ENCODE measurements at places on chromosomes 5 and 9.

DNA sequence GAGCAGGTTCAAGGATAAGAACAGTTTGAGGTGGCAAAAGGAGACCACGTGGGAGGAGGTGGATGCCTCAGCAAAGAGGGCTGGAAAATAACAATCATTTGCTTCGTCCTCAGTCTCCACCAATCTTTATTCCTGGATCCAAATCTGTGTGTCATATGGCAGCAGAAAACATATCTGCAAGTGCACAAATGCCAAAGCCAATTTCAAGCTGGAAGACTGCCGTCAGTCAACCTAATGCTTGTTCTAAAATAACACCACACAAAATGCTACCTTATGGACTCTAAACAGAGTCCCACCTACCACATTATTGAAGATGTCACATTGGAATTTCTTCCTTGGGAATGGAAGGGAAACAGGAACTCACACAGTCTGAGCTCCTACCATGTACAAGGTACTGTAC is 129.1 kb downstream of the CDK5RAP2 start:
- H3K36me3 ChIP-seq, result peaks cover 6% of the 10 kb centered on the region
- no peak overlapping the region for H3K27ac ChIP-seq

GRCh38 chr9:99345942-99346341 is 123.9 kb downstream of the SEC61B start:
- no peaks in the 10 kb centered on the region for H3K36me3 ChIP-seq
- H3K4me1 ChIP-seq, result no peaks in the 10 kb centered on the region
- DNase-seq, result no peak
- H3K4me3 ChIP-seq, result no peak overlapping the region
- no peaks in the 10 kb centered on the region for H3K27me3 ChIP-seq

- H3K27me3 ChIP-seq, result no peaks in the 10 kb centered on the region
- no peak for DNase-seq
- H3K27ac ChIP-seq, result no peak overlapping the region
- H3K4me3 ChIP-seq, result no peak overlapping the region
- H3K36me3 ChIP-seq, result no peaks in the 10 kb centered on the region
- no peaks in the 10 kb centered on the region for H3K4me1 ChIP-seq
These were observed 36.3 kb downstream of the RUSC2 start for GRCh38 chr9:35526087-35526801.

GRCh38 chr9:113504725-113505590 is 41.4 kb downstream of the RGS3 start:
- H3K4me3 ChIP-seq, result no peak overlapping the region
- no peaks in the 10 kb centered on the region for H3K36me3 ChIP-seq
- H3K27ac ChIP-seq, result no peak overlapping the region
- peaks cover 14% of the 10 kb centered on the region for H3K4me1 ChIP-seq
- no peak for DNase-seq
- no peaks in the 10 kb centered on the region for H3K27me3 ChIP-seq

- no peak overlapping the region for H3K27ac ChIP-seq
- peaks cover 3% of the 10 kb centered on the region for H3K36me3 ChIP-seq
- peaks cover 4% of the 10 kb centered on the region for H3K4me1 ChIP-seq
- H3K4me3 ChIP-seq, result no peak overlapping the region
These were observed 129.3 kb downstream of the SEMA6A start for GRCh38 chr5:116445311-116445710.

GRCh38 chr9:16425562-16426231 is 444.8 kb downstream of the BNC2 start:
- no peak overlapping the region for H3K4me3 ChIP-seq
- no peaks in the 10 kb centered on the region for H3K36me3 ChIP-seq
- DNase-seq, result no peak
- no peaks in the 10 kb centered on the region for H3K4me1 ChIP-seq
- H3K27ac ChIP-seq, result no peak overlapping the region

GRCh38 chr5:10475931-10476676 is 34.4 kb downstream of the ROPN1L start:
- no peaks in the 10 kb centered on the region for H3K4me1 ChIP-seq
- H3K27ac ChIP-seq, result no peak overlapping the region
- no peak for DNase-seq

DNA sequence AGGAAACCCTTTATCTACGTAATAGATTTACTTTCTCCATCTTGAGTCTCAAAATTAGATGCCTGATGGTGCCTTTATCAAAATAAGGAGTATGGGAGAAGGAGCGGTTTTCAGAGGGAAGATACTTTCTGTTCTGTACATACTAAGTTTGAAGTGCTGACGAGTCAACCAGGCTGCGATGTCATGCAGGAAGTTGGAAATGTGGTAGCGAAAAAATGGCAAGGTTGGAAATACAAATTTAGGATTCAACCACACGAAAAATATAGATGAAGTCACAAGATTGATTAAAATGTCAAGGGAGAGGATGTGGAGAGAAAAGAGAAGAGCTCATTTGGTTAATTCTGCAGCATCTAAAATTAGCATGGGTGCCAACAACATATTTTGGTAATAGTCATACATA is 129.5 kb downstream of the FOXD1 start:
- H3K27ac ChIP-seq, result no peak overlapping the region
- DNase-seq, result no peak
- no peak overlapping the region for H3K4me3 ChIP-seq
- H3K27me3 ChIP-seq, result no peaks in the 10 kb centered on the region

DNA sequence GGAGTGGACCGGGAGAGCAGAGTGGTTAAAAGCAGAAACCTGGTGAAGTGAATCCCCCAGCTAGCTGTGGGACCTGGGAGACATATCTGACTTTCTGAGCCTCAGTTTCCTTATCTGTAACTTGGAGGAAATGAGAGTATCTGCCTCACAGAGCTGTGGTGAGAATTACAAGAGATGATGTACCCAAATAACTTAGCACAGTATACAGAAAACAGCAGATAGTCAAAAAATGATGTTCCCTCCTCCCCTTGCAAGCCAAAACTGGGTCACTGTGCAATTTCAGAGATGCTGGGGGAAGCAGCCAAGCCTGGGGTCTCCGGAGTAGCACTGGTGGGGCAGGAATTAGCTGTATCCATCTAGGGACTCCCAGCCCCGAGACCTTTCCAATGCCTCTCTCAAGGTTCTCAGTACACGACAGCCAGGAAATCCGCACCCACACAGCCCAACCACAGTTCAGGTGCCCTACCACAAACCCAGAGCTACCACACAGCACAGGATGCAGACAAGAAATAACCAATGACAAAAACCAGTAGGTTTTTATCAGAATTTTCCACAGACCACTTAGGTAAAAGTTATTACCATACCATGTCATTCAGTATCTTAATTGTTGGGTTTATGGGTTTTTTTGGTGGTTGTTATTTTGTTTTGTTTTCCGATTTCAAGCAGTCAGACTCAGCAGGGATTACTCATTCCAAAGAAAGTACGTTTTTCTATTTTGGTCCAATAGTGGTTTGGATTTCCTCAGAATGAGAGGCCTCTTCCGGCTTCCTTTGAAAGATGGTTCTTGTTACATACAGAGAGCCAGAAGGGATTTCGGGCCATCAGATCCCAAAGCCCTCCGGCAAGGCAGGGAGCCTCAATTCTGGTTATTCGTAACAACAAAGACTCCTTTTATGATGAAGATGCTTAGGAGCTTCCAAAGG is 4.9 kb upstream of the HRH2 start:
- 0 out of 2 replicates have a peak, but pooled peaks cover 2% of the 10 kb centered on the region for H3K27me3 ChIP-seq
- no peak for DNase-seq
- no peak overlapping the region for H3K4me3 ChIP-seq
- no peak overlapping the region for H3K27ac ChIP-seq

GRCh38 chr5:143837306-143837848 is 25.4 kb downstream of the HMHB1 start:
- no peaks in the 10 kb centered on the region for H3K36me3 ChIP-seq
- H3K4me1 ChIP-seq, result no peaks in the 10 kb centered on the region
- no peak overlapping the region for H3K27ac ChIP-seq
- no peak overlapping the region for H3K4me3 ChIP-seq
- H3K27me3 ChIP-seq, result no peaks in the 10 kb centered on the region

DNA sequence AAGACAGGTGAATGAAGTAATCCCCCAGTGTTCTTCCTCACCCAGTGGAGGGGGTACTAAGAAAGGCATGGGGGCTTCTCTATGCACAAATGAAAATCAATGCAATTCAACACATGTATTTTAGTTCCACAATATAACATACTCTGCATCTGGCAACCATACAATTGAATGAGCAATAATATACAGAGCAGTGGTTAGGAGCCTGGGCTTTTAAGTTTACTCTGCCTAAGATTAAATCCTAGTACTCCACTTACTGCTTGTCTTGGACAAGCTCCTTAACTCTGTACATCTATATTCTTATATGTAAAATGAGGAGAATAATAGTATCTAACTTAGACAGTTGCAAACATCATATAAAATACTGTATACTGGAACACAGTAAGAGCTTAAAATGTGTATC is 195.4 kb upstream of the TRIM32 start:
- H3K4me3 ChIP-seq, result no peak overlapping the region
- H3K27me3 ChIP-seq, result no peaks in the 10 kb centered on the region
- no peaks in the 10 kb centered on the region for H3K4me1 ChIP-seq
- H3K36me3 ChIP-seq, result no peaks in the 10 kb centered on the region
- DNase-seq, result no peak
- no peak overlapping the region for H3K27ac ChIP-seq

DNA sequence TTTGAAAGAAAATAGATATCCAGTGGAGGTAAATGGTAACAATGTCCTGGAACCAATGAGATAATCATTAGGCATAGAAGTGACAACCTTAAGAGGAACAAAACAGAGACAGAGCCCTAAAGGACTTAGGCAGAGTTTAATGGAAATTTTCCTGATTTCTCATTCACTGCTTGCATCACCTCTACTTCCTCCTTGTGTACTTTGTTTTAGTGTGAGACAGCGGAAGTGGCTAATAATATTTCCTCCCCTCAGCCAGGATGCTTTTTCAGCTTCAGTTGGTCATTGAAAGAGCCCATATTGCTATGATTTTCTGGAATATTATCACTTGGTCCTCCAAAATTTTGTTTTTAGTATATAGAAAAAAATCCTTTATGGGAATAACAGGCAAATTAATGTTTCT is 153.4 kb upstream of the MPDZ start:
- no peak overlapping the region for H3K4me3 ChIP-seq
- no peaks in the 10 kb centered on the region for H3K36me3 ChIP-seq
- H3K4me1 ChIP-seq, result no peaks in the 10 kb centered on the region
- no peak overlapping the region for H3K27ac ChIP-seq
- no peak for DNase-seq
- H3K27me3 ChIP-seq, result no peaks in the 10 kb centered on the region

DNA sequence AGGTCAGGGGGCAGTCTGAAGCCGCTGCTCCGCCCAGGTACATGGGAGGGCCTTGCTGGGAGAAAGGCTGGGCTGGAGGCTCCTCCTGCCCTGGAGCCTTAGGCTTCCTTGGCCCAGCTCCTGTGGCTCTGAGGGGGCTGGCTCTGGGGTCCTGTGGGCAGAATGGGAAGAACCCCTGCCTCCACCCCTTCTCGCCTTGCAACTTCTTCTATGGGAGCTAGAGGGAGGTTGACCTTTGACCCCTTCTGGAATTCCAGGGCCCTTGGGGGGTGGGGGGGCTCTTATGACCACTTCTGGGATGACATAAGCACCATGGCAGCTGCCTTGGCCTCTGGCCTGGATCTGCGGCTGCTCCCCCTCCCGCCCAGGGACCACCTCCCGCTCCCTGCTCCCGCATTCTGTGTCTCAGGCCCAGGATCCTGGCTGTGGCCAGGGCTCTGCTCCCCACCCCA is 32.2 kb downstream of the IER5L start:
- no peaks in the 10 kb centered on the region for H3K27me3 ChIP-seq
- H3K27ac ChIP-seq, result no peak overlapping the region
- peaks cover 40% of the 10 kb centered on the region for H3K4me1 ChIP-seq
- H3K36me3 ChIP-seq, result peaks cover 13% of the 10 kb centered on the region

DNA sequence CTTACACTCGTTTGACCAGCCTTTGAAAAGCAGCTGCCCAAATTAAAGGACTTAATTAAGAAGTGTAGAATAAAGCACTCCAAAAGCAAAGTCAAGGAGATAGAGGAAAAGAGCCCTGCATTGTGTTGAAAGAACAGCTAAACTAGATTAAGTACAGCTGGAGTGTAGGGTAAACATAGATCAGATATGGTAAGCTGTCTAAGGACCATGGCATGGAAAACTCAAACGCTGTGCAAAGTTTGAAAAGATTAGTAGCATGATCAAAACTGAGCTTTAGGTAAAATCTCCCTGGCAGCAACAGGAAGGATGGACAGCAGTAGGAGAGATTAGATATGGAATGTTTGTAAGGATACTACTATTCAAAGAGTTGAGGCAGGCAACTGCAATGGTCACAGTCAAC is 55.4 kb downstream of the BNC2 start:
- no peaks in the 10 kb centered on the region for H3K4me1 ChIP-seq
- H3K27me3 ChIP-seq, result no peaks in the 10 kb centered on the region
- no peaks in the 10 kb centered on the region for H3K36me3 ChIP-seq
- DNase-seq, result no peak
- H3K27ac ChIP-seq, result no peak overlapping the region
- H3K4me3 ChIP-seq, result no peak overlapping the region

- no peak overlapping the region for H3K27ac ChIP-seq
- no peaks in the 10 kb centered on the region for H3K36me3 ChIP-seq
- peak overlapping the region; percentile 91 for H3K4me3 ChIP-seq
- no peaks in the 10 kb centered on the region for H3K27me3 ChIP-seq
These were observed 429 bp upstream of the ARL10 start for GRCh38 chr5:176364765-176365350.

DNA sequence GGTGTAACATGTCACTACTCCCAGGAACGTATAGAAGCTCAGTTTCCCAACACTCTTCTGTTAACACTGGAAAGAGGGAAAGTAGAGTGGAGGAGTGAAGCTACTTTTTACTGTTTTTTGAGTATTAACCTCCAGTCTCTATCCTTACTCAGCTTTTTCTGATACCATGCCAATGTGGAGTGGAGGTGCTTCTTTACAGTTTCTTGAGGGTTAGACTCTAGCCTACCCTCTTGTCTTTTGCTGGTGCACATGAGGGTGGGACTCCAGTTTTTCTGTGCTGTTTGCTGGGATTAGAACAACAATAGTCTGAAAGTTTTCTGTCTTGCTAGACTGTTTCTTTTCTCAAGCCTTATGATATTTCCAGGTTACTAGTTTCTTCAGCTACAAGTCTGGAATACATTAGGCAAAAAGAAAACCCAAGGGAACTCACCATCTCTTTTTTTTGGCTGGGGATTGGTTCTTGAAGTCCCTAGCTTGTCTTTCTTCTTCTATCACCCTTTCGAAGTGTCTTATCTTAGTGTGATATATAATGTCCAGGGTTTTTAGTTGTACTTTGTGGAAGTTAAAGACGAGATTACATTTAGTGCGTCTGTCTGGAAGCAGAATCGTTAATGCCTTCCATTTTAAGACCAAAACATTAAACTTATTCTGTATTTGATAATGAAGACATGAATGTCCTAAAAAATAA is 35.9 kb downstream of the PRR16 start:
- no peaks in the 10 kb centered on the region for H3K4me1 ChIP-seq
- no peaks in the 10 kb centered on the region for H3K27me3 ChIP-seq
- H3K36me3 ChIP-seq, result no peaks in the 10 kb centered on the region
- no peak overlapping the region for H3K27ac ChIP-seq
- H3K4me3 ChIP-seq, result no peak overlapping the region

Data from GM12878 (cell line).